Heart left ventricle (tissue), 16 donors: ENCODE measurements at places on chromosomes 1 and 21. TPM values are rescaled to one million over a fixed set of nuclear protein-coding genes. Genes with fewer than 3 reads are reported as not detected.

The DSCAM gene
- total RNA-seq = not detected

- DNase-seq = no peak
These were observed 335.0 kb upstream of the GREM2 start for GRCh38 chr1:240946926-240947325.

The GPR3 gene
- total RNA-seq = 0.38 TPM

The NBPF4 gene
- not detected for total RNA-seq

The DMBX1 gene
- not detected for total RNA-seq

DNA sequence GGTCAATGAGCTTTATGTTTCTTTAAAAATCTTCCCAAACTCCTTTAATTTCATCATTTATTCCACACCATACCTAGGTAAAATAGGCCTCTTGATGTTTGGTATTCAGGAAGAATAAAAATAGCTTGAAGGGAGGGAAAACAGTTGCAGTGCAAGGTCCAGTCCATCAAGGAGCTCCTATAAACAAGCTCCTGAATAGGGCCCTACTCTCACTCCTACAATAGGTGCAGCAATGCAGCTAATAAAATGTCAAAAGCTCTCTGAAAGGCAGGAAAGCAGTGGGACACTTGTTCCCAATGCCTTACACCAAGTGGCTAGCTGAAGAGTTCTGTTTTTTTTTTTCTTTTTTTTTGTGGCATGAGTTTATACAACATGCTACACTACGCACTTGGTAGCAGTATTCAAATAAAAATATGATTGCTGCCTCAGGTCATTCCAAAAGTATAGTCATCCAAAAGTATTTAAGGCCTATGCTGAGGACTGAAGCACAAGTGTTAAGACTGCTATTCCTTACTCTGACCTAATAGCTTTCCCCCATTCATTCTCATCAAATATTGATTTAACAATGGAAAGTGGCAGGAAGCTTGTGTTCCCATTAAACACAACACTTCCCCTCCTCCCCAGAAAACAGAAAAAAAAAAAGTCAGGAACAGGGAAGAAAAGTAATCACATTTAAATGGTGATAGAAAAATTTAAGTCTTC is 9.8 kb downstream of the TEX38 start:
- DNase-seq = no peak

DNA sequence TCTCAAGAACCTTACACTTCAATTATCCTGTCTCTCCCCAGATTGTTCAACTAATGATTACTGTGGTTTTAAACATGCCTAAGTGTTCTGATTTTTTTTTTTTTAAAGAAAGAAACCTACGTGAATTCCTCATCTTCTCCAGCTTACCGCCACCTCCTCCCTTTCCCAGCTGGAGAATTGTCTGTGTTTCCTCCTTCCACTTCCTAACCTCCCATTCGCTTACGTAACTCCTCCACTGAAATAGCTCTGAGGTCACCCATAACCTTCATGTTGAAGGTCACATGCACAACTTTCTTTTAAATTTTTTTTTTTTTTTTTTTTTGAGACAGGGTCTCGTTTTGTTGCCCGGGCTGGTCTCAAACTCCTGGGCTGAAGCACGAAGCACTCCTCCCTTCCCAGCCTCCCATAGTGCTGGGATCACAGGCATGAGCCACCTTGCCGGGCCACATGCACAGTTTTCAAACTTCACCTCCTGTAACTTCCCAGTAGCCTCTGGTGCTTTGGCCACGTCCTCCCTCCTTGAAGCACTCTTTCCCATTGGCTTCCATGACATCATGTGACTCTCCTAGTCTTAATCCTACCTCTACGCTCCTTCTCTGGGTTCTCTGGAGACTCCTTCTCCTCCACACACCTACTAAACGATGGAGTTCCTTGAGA is 9.8 kb upstream of the CAPZB start:
- no peak for DNase-seq

DNA sequence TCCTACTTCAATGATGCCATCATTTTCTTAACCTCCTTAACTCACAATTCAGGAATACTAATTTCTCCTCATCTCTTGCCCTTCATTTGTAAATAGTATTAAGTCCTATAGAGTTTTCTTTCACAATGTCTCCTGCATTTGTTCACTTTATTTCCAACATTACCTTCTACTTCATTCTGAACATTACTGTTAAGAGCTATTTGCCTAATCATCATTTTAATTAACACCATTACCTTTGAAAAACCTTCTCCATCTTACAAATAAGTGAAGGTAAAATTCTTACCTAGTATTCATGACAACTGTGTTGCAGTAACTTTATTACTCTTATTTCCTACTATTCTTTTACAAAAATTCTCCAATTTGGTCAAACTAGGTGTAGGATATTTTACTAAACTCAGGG is 137.7 kb downstream of the COQ8A start:
- no peak for DNase-seq

DNA sequence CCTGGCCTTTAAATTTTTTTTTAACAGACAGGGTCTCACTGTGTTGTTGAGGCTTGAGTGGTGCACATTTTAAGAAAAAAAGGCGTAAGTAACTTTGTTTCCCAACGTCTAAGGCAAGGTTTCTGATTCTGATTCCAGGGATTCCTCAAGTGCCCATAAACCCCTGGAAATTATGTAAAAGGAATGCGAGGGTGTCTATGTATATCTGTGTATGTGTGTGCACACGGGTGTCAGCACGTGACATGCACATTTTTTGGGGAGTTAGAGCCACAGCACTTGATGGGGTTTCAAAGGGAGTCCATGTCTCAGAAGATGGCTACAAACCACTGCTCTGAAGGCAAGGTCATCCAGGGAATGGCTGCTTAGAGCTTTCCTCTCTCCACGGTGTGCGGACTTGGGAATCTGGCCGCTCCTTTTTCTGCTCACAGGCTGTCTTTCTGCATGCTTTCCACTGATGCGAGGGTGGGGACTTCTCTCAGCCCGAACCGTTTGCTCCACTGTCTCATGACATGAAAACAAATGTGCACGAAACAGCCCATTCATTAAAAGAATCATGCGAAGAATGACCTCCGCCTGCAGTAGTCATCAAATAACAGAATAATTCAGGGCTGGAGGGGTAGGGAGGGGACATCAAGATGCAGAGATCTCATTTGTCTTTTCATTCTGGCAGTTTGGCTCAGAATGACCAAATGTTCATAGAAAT is 18.7 kb upstream of the RERE start:
- no peak for DNase-seq
